ENCODE measurements at places on chromosomes 7 and 10. TPM values are rescaled to one million over a fixed set of nuclear protein-coding genes. Genes with fewer than 3 reads are reported as not detected.
A peak's percentile ranks its signal among the peaks of the same experiment; 100 is the strongest.

DNA sequence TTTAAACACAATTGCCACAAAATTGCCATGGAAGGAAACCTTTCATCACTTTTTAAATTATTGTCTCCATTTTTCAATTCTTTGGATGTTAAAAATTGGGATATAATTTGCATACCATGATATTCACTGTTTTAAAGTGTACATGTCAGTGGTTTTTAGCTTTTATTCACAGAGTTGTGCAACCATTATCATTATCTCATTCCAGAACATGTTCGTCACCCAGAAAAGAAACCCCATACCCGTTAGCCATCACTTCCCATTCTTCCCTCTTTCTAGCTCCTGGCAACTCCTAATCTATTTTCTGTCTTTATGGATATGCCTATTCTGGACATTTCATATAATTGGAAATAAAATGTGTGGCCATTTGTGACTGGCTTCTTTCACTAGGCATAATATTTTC is 260.3 kb upstream of the FERD3L start:
- no peak for DNase-seq

DNA sequence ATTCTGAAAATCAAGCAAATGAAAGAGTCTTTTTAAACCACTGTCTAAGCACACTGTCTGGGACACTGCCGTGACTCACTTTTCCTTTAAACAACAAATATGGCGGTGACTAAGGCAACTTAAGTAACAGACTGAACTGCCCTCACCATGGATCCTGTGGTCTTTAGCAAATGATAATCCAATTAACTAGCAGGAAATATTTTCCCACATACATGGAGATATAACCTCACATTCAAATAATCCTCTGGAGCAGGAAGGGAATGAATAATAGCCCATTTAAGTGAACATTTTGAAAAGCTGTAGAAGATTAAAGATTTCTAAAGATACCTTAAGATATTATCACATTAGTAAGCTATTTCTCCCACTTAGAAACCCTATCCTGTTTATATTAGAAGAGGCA is 40.3 kb upstream of the LRRC17 start:
- DNase-seq, result no peak

DNA sequence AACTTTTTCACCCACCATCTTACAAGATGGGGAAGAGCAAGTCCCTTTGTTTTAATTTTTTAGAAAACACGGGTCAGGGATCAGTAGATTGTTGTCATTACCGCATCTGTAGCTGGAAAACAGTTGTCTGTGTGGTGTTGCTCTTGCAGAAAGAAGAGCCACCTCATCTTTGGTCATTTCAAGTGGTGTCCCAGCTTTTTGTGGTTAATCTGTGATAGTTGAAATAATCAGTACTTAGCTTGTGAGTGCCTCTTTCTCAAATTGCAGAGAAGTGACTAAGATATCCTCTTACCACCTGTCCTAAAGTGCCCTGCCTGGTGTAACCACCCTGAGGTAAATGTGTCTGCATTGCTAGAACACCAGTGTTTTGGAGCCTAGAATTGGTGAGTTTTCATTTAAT is 5.5 kb downstream of the PRPF18 start:
- no peak for DNase-seq

DNA sequence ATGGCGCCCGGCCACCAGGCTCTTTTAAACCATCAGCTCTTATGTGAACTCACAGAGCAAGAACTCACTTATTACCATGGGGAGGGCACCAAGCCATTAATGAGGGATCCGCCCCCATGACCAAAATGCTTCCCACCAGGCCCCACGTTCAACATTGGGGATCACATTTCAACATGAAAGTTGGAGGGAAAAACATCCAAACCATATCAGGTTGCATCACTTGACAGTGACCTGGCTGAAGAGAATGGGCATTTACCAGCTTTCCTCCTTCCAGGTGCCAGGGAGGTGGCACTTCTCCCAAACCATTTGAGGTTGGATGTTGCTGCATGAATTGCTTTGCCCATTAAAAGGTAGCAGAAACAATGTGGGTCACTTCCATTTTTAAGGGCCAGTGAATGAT is 115.6 kb upstream of the TNS3 start:
- DNase-seq, result no peak

GRCh38 chr7:98283127-98283886 is 1.8 kb downstream of the BRI3 start:
- peak; percentile 39 for DNase-seq

RAMP3 gene
- 40.8 TPM for total RNA-seq

Data from heart right ventricle (tissue), 16 donors.